HEK293T (cell line): ENCODE measurements at places on chromosomes 1 and 21.

GRCh38 chr1:228118040-228118439, 8.9 kb upstream of the MRPL55 start:
- DNase-seq = no peak

GRCh38 chr1:1349256-1350012, at the start of gene DVL1:
TSS of gene DVL1 (minus strand) at chr1:1349418. CDS start at chr1:1349065, 353 bp downstream.
- peak; percentile 88 for DNase-seq

GRCh38 chr21:37783016-37783415, 133.2 kb downstream of the KCNJ6 start:
- no peak for DNase-seq

GRCh38 chr1:80639777-80640533, 1160.8 kb upstream of the ADGRL2 start:
- DNase-seq = no peak

- no peak for DNase-seq
Observed at GRCh38 chr1:53553734-53554509, 94.7 kb downstream of the DMRTB1 start.

DNA sequence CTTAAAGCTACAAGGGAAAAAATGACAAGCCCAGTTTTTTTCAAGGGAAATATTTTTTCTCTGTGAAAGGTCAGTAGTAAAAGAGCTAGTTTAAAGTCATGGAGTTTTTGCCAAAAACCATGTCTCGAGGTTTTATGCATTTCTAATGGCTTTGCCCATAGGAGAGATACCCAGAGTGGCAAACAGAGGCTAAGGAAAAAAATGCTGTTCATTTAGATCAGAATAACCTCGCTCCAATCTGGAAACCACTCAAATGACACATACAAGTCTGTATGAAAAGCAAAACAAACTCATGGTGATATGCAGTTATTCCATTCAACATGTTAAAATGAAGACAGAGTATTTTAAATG, 36.9 kb upstream of the EDEM3 start:
- no peak for DNase-seq

DNA sequence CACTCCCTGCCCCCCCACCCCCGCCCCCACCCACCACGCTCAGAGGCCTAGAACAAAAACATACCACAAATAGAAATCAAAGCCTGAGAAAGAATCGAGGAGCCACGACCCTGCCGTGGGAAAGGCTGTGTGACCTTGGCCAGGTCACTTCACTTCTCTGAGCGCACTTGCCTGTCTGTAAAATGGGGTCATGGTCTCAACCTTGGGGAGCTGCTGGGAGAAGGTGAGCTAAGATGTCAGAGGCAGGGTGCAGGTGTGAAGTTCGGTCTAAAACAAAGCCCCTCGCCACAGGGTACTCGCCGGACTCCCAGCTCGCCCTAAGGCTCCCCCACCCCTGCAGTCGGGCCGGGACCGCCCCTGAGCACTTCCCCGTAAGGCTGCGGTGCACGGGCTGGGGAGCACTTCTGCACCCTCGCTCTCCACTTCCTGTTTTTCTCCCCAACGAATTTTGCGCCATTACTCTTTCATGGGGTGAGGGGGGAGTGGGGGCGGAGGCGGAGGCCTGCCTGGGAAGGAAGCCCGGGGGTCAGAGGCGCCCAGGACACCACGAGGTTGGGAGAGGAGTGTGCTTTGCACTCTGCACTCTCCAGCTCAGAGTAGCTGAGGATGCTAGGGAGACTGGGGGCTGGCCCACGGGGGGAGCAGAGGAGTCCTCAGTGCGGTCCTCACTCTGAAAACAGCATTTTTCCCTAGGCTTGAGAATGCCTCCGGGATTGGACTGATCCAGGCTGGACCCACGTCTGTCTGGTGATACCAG, 21.9 kb upstream of the PIK3CD start:
- DNase-seq = no peak

DNA sequence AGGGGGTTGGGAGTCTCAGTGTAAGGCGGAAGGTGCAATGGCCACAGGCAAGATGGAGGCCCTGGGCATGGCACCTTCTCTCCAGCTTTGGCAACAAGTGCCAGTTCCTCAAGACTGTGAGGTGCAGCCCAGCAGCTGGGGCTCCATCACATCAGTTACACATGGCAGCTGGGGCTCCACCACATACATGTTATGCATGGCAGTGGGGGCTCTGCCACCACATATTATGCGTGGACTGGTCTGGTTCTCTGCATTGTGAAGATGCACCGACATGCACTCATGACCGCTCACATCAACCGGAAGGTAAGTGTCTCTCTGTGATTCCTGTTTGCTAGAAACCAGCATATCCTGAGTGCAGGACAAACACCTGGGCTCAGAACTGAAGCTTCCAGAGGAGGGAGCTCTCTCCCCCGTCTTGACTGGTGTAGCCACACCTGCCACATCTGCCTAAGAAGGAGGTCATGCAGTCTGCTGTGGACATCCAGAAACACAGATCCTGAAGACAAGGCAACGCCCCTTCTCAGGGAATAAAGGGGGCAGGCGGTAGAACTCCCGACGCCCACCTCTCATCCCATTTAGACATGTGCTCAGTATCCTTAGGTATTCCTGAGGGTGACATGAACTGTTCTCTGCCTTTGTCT, 104.1 kb upstream of the TMPRSS2 start:
- no peak for DNase-seq

DNA sequence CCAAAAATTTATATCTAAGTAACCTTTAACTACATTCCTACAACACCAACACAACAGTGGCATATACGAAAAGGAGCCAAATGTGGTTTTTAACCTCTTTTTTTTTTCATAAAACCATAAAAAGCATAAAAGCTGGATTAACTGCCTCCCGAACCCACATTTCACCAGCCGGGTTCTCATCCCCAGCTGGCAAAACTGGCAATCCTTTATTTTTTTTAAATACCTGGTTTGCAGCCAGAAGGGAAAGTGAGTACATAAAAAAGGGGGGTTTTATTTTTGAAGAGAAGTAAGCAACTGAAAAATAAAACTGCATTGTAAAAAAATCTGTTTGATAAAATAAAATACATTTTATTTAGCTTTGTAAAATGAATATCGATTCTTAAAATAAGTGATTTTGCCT, 295.4 kb downstream of the AKT3 start:
- DNase-seq = no peak

GRCh38 chr1:39416609-39417008, 74.8 kb upstream of the BMP8A start:
- DNase-seq = no peak

GRCh38 chr1:101288491-101288944, 51.7 kb downstream of the S1PR1 start:
- peak; percentile 75 for DNase-seq

- DNase-seq = no peak
Observed at GRCh38 chr1:70051926-70052325, 153.5 kb downstream of the LRRC40 start.

DNA sequence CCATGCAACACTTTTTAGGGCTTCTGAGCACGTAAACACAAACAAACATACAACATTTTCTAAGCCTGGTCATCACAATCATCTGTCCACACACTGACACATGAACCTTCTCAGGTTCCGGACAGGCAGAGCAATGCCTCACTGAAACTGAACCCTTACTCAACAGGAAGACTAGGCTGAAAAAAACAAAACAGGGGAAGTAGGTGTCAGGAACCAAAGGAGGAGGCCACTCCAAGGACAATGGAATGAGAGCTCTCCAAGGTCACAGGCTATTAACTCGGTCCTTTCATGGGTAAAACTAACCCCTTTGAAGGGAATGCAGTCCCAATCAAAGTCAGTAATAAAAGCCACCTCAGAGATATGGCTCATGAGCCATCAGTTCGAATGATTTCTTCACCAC, 76.6 kb downstream of the FAM78B start:
- DNase-seq = no peak

DNA sequence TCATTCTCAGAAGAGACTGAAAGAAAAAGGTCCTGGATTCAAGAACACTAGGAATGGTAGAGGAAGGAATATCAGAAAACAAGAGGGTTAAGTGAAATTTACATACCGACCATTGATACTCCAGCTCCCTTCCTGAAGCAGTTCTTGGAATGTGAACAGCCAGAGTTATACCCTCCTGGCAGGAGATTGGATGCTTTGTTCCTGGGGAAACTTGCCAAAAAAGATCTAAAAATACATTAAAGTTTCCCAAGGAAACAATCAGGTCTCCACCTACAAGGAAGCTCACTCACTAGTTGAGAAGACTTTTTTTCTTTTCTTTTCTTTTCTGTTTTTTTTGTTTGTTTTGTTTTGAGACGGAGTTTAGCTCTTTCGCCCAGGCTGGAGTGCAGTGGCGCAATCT, 91.1 kb downstream of the HLX start:
- DNase-seq = no peak

DNA sequence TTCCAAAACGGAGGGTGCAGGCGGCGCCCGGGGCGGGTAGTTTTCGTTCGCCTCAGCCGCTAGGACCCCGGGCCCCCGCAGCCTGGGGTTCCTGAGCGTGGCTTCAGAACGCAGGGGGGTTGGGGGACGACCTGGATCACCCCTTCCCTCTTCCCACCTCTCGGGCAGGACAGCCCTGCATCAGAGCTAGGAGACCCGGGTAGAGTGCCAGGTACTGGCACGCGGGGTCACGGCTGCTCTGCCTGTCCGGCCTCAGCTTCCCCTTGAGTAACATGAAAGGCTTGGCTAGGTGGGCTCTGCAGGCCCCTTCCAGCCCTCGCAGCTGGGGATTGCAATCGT, 484 bp downstream of the DFFB start:
- DNase-seq = no peak

- DNase-seq = no peak
Observed at GRCh38 chr1:30117685-30118084, 605.7 kb downstream of the MATN1 start.

GRCh38 chr1:41496080-41497055, 11.9 kb upstream of the EDN2 start:
- DNase-seq = peak; percentile 80

DNA sequence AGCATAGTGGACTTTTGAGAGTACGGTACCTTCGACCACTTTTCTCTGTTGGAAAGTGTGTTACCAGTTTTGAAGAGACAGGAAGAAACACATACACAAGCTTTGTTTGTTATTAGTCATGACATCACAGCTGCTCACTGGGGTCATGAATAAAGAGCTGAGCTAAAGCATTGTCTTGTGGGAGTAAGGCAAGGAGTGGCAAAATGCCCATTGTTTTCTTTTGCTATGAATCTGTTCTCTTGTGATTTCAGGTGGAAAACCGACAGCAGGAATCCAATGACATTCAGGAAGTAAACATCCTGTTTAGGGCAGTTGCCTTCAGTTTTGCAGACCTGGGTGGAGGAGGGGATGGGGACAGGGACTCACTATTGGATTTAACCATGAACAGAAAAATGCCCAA, 66.2 kb downstream of the RGL1 start:
- no peak for DNase-seq

- DNase-seq = no peak
Observed at GRCh38 chr1:66478116-66478515, 55.8 kb upstream of the SGIP1 start.

GRCh38 chr1:90486134-90486824, 230.8 kb downstream of the BARHL2 start:
- no peak for DNase-seq

DNA sequence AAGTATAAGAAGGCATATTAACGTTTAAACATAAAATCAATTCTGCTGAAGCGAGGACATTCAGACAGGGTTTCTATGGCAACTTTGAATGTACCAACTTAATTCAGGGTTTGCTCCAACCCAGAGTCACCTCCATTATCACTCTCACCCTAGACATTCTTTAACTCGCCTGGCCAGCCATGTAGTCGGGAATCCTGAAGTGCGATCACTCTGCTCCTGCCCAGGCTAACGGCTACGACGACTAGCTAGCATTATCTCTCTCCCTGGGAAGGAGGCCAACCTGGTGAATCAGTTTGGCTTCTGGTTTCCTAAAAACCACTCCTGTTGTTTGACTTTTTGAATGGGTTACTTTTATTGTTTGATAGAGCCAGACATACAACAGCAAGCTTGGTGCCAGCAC, 38.9 kb upstream of the ZBTB18 start:
- no peak for DNase-seq

- DNase-seq = no peak
Observed at GRCh38 chr1:83508485-83509151, 490.3 kb downstream of the TTLL7 start.

GRCh38 chr1:7432102-7432899, 338.8 kb upstream of the VAMP3 start:
- no peak for DNase-seq

DNA sequence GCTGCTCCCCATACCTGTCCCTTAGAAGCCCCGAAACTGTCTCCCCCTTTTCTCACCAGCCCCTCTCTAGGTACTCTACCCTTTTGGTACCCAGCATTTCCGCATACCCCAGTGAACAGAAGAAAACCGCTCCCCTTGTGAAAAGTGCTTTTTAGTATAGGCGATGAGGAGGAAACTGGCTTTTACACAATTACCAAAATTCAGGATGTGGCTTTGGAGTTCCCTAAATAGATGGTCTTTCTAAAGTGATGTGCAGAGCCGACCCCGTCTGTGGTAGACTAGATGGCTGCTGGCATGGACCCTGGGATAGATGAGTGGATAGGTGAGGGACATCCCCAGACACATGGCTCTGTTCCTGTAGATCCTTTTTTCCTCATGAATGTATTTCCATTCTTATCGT, 2.6 kb upstream of the PER3 start:
- no peak for DNase-seq

GRCh38 chr1:88311265-88311664, 372.8 kb upstream of the PKN2 start:
- no peak for DNase-seq

DNA sequence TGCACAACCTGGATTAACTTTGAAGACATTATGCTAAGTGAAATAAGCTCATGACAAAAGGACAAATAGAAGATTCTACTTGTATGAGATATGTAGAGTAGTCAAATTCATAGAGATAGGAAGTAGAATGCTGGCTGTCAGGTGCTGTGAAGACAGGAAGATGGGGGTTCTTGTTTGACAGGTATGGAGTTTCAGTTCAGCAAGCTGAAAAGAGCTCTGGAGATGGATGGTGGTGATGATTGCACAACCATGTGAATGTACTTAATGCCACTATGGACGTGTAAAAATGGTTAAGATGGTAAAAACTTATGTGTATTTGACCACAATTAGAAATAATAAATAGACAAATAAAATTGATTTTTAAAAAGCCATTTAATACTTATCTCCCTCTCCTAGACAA, 169.8 kb upstream of the DUSP10 start:
- DNase-seq = no peak

DNA sequence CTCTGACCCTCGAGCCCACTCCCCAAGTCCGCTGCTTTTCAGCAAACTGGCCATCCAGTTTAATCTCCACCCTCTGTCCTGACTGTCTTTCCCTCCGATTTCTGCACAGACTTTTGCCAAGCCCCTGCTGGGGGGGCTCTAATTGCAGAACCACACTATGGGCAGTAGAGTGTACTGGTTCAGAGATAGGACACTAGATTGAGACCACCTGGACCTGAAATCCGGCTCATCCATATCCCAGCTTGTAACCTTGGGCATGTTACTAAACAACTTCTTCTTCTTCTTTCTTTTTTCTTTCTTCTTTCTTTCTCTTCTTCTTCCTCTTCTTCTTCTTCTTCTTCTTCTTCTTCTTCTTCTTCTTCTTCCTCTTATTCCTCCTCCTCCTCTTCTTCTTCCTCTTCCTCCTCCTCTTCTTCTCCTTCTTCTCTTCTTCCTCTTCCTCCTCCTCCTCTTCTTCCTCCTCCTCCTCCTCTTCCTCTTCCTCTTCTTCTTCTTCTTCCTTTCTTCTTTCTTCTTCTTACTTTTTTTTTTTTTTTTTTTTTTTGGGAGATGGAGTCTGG, 7.7 kb downstream of the LRRC71 start:
- no peak for DNase-seq

GRCh38 chr1:62299426-62300200, 19.6 kb downstream of the KANK4 start:
- DNase-seq = no peak

- peak; percentile 16 for DNase-seq
Observed at GRCh38 chr1:96236156-96236739, 485.3 kb upstream of the PTBP2 start.
